NCI-H2029 (cell line): ENCODE measurements at places on chromosomes 13 and 19.

- DNase-seq: no peak
Measured at GRCh38 chr13:40127925-40128324, 472.5 kb downstream of the COG6 start.

- no peak for DNase-seq
Measured at GRCh38 chr19:41535029-41535622, 40.8 kb upstream of the CEACAM21 start.

- no peak for DNase-seq
Measured at GRCh38 chr13:107866032-107866940, 349.1 kb downstream of the LIG4 start.

GRCh38 chr19:17946965-17947784, 14.4 kb downstream of the CCDC124 start:
- no peak for DNase-seq

DNA sequence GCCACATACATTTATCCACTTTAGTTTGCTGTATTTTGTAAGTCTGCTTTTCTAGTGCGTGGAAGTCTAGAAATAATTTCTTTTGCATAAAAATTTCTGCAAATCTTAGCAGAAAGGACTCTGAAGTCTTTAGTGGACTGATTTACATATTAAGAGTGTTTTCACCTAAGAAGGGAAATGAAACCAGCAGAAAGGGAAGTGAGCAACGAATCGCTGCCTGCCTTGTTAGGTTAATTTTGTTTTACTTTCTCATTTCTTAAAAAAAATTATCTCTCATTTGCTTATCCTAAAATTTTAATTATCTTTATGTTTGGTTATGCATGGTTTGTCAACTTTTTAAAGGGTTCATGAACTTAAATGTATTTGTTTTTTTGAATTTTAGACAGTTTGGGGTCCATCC, 767 bp upstream of the GPR18 start:
- no peak for DNase-seq

- peak; percentile 39 for DNase-seq
Measured at GRCh38 chr19:41753936-41754529, 1.3 kb upstream of the CEACAM6 start.

DNA sequence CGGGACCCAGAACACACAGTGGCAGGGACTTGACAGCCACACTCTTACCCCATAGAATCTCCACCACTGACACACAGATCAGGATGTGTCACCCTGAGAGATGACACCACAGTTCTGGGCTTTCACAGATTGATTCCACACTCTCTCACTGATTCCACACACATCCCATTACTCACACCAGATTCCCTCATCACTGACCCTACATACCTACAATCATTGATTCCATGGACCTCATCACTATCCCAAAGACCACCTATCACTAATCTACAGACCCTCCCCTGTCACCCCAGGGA, 57.6 kb upstream of the ZNF527 start:
- DNase-seq: no peak

DNA sequence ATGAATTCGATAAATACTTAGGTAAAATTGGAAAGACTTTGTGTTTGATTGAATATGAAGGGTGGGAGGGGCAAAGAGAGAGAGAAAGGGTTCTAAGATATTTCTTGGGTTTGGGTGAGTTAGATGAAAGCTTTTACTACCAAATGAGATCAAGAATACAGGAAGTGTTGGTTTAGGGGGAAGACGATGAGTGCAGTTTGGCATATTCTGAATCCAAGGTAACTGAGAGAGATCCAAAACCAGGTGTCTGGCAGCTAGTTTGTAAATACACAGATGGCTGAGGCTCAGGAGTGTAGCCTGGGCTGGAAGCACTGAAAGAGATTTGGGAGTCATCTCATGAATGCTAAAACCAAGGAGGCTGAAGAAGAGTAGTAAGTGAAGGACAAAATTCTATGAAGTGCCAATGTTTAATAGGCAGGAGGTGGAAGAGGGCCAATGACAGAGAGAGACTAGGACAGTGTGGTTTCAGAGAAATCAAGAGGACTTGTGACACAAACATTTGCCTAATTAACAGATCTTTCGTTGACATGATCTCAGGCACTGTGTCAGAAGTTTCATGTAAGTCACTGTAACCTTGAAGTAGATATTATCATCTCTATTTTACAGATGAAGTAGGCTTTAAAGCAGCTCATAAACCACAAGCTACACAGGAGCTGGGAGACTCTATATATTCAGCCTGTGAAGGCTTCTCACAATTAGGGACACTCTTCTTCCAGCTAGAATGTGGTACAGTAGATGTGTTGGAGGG, 70.2 kb upstream of the ZDHHC20 start:
- DNase-seq: no peak

DNA sequence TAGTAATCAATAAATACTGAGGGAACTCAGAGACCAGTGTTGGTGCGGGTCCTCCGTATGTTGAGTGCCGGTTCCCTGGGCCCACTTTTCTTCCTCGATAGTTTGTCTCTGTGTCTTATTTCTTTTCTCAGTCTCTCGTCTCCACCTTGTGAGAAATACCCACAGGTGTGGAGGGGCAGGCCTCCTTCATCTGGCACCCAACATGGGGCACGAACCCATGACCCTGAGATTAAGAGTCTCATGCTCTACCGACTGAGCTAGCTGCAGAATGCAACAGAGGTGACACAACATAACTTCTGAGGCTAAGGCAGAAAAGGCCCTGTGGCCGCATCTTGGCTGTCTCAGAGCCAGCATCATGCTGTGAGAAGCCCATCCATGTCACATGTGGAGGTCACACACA, 5.3 kb upstream of the ZNF613 start:
- DNase-seq: no peak

DNA sequence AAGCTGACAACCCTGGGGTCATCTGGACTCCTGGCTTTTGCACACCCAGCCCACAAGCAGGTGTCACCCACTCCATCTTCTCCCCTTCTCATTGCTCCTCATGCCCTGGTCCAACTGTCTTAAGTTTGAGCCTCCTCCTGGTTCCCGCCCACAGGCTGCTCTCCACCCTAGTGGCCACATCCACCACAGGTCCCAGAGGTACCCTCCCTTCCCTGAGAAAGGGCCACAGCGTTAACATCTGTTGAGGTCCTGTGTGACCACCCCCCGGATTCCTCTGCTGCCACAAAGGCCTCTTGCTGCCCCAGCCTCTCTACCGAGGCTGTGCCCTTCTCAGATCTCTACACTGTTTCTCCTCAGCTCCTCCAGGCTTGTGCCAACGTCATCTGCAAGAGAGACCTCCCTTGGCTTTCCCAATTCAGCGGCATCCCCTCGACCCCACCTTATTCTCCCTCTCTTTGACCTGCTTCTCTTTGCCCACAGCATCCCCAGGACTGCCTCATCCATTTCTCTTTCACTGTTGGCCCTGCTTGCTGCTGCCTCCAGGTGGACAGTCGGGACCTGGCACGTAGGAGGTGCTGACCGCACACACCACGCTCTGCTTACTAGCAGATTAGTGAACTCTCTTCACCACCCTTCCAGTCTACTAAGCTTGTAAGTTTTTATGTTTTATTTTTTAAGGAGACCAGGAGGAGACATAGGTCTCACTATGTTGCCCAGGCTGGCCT, 33.3 kb downstream of the SUGP2 start:
- DNase-seq: no peak

DNA sequence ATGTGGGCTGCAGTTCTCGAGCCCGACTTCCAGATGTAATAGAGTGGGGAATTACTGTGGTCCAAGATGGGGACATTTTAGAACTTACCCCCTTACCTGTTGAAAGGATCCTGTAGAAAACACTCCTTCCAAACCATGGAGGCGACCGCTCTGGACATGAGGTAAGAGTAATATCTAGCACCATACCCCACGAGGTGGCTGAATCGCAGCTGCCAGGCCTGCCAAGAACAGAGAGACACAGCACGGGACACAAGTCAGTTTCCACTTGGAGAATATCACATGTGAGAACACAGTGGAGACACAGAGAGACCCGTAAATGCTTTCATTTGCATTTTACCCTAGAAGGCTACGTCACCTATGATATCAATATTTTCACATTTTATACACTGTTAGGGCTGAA, 129.2 kb downstream of the MIPEP start:
- no peak for DNase-seq

GRCh38 chr19:35476149-35476548, 14.1 kb downstream of the KRTDAP start:
- DNase-seq: no peak

DNA sequence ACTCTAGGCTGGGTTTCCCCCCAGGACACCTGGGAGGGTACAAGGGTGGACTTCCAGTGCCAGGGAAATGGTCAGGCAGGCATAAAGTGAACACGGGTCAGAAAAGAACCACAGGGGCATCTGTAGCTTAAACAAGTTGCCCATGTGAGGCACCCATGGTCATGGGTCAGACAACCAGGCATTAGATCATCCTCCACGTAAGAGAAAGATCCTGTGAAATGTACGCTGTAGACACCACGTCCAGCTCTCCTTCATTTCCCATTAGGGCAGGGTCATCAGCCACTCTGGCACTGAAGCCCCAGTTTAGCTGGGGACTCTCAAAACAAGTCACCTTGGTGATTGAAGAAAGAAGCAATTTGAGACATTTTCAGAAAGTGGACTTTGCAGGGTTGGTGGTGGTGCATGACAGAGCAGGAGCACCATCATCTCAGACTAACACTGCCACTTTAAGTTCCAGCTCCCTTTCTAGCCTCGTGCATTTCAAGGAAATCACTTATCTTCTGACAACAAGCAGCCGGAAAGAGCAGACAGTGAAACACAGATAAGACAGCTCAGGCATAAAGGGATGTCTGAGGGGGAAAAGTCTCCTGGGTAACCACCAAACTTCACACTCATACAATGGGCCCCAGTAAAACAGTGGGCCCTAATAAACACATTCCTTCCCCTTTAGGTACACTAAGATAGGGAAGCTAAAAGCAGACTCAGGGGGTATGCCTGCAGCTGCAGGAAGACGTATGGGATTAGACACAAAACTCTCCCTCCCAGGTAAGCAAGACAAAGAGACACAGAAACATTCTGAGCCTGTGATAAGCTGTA, 16.1 kb upstream of the SIGLEC6 start:
- DNase-seq: no peak

GRCh38 chr13:26236296-26236695, 14.2 kb upstream of the RNF6 start:
- DNase-seq: no peak

DNA sequence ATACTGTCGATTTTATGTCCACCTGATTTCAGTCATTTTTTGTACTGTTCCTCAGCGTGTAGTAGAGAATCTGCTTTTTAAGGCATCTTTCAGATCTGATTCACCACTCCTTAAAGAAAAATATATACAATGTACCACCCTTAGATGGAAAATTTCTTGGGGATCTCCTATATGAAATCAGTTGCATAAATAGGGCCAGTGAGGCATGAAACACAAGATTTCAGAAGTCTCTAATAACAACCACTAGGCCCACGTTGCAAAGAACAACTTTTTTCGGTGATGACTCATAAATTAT, 1.4 kb downstream of the USP12 start:
- no peak for DNase-seq

DNA sequence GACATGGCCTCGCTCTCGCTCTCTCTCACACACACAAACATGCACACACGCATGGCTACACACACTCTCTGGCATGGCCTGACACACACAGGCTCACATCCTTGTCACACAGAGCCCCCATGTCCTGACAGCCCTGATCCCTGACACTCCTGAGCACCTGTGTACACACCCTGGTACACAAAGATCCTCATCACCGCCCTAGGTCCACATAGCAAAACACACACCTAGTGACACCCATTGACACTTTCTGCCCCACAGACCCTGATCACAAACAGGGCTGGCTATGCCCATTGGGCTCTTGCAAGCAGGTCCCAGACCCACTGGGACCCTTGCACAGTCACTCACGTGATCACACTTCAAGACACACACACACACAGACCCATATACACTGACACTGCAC, 4.0 kb upstream of the NFIX start:
- DNase-seq: no peak

DNA sequence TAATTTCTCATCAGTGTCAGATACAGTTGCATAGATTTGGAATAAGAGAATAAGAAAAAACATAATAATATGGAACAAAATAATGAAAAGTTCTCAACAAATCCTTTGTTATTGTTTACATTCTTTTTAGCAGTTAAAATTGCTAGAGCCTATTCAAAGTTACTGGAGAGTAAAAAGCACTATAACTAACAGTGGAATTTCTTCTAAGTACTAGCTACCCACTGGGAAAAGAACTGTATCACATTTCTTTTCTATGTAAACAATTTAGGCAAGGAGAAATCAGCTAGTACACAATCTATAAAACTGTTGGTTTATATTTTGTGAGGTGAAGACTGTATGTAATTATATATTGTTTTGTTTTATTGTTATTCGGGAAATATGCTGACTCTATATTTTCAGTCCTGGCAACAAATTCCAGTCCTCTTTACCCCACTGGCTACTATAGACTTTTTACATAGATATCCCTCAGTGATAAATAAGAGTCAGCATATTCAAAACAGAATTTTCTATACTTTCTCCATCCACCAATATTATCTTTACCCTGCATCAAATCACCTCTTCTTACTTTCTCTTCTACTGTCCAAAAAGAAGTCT, 222.0 kb downstream of the PCDH9 start:
- no peak for DNase-seq

DNA sequence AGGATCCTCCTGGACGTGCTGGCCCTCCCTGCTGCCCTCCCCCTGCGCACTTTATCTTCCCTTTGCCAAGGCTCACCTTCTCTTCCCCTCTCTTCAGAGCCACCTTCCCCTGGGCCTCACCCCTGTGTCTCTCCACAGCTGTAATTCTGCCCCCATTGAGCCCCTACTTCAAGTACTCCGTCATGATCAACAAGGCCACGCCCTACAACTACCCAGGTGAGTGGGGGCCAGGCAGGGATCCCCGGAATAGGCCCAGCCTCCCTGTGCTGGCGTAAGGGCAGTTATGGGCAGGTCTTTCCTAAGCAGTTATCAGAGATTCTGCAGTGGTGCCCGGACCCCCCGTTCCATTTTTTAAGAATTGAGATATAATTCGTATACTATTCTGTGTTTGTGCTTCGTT, 3.1 kb downstream of the NDUFA3 start:
- no peak for DNase-seq

GRCh38 chr19:4443966-4444764, 13.4 kb downstream of the UBXN6 start:
- DNase-seq: no peak

DNA sequence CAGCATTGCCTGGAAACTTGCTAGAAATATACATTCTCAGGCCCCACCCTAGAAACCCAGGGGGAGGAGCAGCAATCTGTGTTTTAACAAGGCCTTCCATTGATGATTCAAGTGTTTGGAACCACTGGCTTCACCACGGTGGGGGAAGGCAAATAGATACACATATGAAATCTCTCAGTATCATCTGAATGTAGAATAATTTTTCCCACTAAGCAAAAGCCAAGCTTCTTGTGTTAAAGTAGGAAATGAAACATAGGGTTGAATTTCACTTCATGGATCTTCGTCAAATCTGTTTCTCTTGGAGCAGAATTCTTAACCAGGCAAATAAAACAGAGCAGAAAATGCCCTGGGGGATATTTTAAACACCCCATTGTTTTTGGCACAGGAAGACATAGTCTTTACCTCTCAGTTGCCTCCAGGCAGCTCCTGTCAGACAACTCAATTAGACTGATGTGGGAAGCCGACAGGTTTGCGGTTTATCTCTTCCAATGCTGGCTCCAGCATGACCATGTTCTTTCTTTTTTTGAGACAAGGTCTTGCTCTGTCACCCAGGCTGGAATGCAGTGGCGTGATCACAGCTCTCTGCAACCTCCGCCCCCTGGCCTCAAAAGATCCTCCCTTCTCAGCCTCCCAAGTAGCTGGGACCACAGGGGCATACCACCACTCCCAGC, 213.0 kb downstream of the FOXO1 start:
- DNase-seq: no peak

GRCh38 chr13:41938918-41939317, 22.0 kb downstream of the VWA8 start:
- no peak for DNase-seq

- peak; percentile 35 for DNase-seq
Measured at GRCh38 chr19:14450168-14450874, 17.2 kb downstream of the PKN1 start.
